ENCODE measurements at places on chromosomes 3 and 15.

DNA sequence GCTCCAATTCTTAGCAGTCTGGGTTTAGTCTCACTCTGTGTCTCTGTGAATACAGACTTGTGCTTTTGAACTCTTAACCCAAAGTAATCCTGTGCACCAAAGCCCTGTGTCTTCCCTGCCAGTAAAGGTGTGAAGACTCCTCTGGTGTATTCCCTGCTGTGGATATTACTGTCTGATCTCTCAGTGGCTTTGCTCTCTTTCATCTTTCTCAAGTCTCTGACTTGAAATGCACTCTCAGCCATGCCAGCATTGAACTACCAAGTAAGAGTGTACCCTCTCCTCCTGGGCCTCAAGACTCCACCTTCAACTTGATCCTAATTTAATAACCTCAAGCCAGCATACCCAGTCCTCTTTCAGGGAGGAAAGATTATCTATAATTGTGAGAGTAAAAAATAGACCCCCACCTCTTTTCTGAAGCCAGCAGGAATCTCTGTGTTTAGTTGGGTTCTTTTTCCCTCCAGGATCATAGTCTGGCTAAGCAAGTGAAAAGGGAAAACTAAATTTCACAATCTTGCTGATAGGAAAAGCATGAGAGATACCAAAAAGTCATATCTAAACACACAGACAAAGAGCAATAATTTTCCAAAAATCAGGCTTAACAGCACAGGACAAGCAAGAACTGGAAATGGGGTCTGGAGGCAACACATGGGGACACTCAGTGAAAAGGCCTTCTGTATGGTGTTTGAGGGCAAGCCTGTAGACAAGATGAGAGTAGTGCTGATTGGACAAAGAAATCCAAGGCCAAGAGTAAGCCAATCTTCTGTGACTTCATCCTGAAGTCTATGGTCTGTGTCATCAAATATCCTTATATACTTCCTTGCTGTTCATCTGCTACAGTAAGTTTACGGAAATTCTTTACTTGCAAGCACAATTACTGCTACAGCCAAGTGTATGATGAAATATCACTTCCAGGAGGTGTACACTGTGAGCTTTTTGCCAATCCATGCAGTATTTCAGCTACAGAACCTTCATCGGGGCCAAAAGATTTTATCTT lies 296.1 kb upstream of the TGFBR2 start:
- no peak for DNase-seq

DNA sequence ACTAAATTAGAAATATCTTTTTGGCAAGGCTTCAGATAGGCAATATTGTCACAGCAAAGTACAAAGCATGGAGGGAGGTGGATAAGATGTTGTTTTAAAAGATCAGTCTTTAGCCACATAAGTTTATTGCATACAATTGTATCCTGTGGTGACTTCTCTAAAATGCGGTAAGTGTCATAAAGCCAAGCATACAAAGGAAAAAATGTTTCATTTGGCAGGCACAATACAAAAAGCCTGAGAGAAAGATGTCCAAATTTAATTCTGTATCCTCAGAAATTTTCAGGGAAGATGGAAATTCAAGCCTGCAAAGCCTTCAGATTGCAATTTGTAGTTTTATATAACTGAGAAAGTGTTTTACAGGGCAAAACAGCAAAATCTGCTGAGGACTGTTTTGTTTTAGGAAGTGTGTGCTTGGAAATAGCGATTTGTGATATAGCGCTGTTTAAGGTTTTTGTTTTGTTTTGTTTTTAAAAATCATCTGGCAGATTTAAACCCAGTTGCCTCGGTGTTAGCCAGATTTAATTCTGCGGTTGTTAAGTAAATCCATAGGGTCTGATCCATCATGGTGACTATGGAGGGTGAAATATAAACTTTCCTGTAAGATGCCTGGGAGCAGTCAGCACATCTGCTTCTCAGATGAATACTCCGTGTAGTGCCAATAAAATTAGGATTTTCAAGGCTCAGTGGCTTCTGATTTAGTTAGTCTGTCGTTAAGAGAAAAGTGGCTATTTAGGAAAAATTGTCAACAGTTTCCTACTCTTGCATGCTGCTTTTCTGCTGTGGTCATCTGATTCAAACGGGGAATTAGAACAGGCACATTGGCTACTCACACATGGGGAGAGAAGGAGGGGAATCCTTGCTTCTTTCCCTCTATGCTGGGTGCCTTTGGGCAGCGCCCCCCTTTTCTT lies 8.0 kb downstream of the KAT2B start:
- no peak for DNase-seq

DNA sequence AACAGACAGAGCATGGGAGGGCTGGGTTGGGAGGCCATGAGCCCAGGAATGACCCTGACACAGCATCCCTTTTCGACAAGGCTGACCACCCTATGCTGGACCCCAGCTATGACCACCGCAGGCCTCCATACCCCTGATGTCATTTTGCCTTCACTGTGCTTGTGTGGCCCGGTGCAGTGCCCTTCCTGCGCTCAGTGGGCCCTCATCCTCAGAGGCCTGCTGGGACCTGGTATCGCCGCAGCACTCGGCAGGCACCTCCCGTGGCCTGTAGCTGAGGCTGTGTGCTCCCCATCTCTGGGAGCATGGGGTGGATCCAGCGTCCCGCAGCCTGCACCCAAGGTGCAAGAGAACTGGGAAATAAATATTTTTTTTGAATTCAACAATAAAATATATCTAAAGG lies 73.1 kb upstream of the MEF2A start:
- no peak for DNase-seq

- no peak for DNase-seq
Measured at GRCh38 chr3:18559331-18559842, 134.2 kb upstream of the SATB1 start.

- DNase-seq, result no peak
Measured at GRCh38 chr3:160176923-160177322, 48.3 kb upstream of the C3orf80 start.

- no peak for DNase-seq
Measured at GRCh38 chr15:19943515-19943914, 598.1 kb downstream of the GOLGA6L6 start.

- no peak for DNase-seq
Measured at GRCh38 chr15:101118615-101119014, 133.2 kb downstream of the CHSY1 start.

DNA sequence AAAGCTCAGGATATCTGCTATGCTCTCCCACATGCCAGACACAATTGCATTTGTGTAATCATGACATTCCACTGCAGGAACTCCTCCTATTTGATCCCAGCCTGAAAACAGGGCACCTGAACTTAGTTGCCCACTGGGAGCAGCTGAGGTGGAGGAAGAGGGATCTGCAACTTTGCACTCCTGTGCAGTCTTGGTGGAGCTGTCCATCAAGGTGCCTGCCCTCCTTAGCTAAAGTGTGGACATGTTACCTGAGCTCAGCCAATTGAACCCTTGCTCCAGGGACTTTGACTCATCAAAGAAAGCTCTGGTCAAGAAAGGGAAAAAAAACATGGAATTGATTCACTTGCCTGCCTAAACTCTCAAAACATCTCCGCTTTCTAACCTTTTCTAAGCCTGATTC lies 33.3 kb upstream of the TUBGCP5 start:
- DNase-seq, result no peak

DNA sequence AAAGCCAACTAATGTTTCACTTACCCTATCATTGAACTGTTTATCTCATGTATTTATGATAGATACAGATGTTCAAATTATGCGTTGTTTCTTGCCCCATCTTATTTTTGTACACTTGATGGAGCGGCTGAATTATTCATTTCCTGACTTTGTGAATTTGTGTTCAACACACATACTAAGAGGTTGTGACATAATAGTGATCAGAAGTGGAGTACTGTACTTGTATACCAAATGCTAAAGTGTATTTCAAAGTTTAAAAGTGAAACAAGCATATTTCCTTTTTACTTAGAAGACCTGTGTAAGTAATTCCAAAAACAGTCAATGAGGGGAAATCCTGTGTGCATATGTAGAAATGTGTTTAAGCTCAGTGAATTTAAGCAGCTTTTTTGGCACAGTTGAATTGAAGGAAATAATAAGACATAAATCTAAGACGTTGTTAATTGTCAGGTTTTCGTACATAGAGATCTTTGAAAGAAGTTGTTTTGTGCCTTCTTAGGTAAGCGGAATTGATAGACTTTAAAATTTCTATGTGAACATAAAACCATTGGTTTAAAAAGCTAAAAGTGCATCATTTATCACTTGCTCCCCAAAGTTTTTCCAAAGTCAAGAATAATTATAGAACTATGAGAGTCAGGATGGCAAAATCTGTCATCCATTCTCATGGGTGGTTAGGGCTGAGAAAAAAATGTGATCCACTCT lies 1.9 kb downstream of the NFKBIZ start:
- DNase-seq, result no peak

DNA sequence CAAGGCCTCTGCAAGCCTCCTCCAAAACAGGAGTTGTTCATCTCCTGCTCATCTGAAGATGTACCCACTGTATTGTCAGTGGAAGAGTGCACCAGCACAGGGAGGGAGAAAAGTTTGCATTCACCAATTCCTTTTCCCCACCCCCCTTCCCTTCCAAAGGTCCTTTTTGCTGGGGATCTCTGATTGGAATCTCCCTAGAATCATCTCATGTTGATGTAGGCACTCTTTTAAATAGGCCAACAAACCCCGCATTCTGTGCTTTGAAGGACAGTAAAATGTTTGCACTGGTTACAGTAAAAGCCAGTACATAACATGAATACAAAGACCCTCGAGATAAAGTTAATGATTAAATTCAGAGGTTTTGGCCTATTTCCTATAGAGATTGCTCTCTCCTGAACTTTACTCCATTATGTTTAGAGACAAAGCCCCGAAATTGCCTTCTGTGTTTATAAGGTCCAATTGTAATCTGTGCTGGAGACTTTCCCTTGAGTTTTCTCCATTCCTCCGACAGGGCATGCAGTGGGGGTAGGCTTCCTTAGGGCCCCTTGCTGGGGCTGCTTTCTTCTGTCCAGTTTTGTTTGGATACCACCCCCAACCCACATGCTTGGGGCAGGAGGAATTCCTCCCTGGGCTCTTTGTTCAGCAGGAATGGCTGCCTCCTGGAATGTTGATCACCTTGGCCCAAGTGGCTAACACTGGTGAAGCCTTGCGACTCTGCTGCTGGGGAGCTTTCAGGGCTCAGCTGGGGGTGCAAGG lies 22.5 kb downstream of the TRIM71 start:
- DNase-seq, result no peak

- DNase-seq, result no peak
Measured at GRCh38 chr3:187318819-187319616, 27.5 kb upstream of the MASP1 start.

DNA sequence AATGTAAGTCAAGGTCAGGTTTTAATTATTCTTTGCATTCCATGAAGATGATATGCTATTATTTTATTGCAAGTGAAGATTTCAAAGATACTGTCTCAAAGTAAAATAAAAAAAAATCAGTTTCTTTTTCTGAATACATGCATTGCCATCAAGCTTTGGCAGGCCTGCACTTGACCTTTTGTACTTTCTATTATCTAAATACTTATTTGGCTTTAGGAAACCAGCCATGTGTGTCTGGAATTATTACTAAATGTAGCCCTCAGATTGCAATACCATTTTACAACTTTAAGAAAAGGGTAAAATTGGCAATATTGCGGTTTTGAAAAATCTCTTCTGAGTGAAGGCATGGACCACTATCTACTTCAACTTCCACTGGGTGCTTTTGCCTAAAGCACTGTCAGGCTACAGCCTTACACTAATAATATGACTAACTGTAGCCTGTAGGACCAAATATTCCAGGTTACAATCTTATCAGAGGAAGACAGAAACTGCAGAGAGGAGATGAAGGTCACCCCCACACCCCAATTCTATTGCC lies 349.4 kb upstream of the DCBLD2 start:
- DNase-seq, result no peak

- no peak for DNase-seq
Measured at GRCh38 chr3:27487383-27487782, 3.2 kb upstream of the SLC4A7 start.

- DNase-seq, result no peak
Measured at GRCh38 chr3:120604784-120605183, 8.6 kb downstream of the NDUFB4 start.

GRCh38 chr3:14935592-14936345 lies 11.6 kb upstream of the NR2C2 start:
- no peak for DNase-seq

GRCh38 chr3:80533553-80533952 lies 765.8 kb upstream of the ROBO1 start:
- DNase-seq, result no peak

- no peak for DNase-seq
Measured at GRCh38 chr15:22918056-22918455, 62.1 kb downstream of the CYFIP1 start.

- DNase-seq, result no peak
Measured at GRCh38 chr3:120163026-120163425, 68.8 kb upstream of the GSK3B start.

DNA sequence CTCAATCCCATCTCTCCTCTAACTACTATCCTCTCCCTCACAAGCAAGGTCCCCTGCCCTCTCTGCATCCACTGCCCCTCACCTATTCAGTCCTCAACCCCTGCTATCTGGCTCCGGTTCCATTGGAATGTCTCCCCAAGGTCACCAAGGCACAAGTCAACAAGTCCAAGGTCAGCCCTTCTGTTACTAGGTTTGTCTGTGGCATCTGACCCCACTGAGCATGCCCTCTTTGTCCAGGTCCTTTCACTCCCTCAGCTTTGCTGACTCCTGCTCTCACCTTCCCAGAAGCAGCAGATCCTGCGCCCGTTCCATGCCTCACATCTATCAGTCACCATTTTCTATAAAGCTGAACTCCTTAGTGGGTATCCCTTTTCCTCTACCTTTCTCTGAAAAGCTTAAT lies 8.3 kb upstream of the SEMA7A start:
- DNase-seq, result no peak

DNA sequence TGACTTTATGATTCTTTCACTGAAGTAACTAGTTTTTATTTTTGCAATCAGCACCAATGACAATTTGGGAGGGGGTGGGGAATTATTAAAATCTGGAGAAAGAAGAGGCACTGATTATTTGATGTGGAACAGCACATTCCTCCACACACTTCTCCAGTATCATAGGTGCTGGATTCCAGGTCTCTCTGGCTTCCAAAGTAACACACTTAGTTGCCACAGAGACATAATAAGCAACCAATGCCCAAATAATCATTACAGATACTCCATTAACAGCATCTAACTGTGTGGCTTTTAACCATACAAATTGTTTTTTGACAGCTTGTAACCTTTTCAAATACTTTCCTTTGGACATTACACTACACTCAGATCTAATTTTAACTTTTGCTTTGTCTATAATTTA lies 131.0 kb upstream of the CDIN1 start:
- no peak for DNase-seq

- DNase-seq, result no peak
Measured at GRCh38 chr3:42353631-42354030, 56.8 kb downstream of the LYZL4 start.

GRCh38 chr3:117743993-117744392 lies 1034.4 kb downstream of the TUSC7 start:
- DNase-seq, result no peak
